A549 (cell line): ENCODE measurements at places on chromosomes 16 and 17.

- no peak for DNase-seq
Observed at GRCh38 chr16:35198223-35199199, 1739.1 kb downstream of the TP53TG3F start.

GRCh38 chr17:7425316-7425715 lies at the start of gene SPEM2:
SPEM2 (plus strand) TSS chr17:7425616; CDS start chr17:7425689, 73 bp downstream.
- DNase-seq = no peak

GRCh38 chr17:45688820-45689219 lies 95.3 kb upstream of the CRHR1 start:
- DNase-seq = no peak

GRCh38 chr16:71226229-71227141 lies 4.0 kb downstream of the HYDIN start:
- no peak for DNase-seq

- DNase-seq = no peak
Observed at GRCh38 chr16:56257666-56258342, 66.5 kb downstream of the GNAO1 start.

- peak; percentile 55 for DNase-seq
Observed at GRCh38 chr17:60729854-60730253, 52.2 kb downstream of the BCAS3 start.

GRCh38 chr16:12672986-12673385 lies 130.7 kb downstream of the CPPED1 start:
- DNase-seq = no peak
